ENCODE measurements at places on chromosomes 6 and 20.

DNA sequence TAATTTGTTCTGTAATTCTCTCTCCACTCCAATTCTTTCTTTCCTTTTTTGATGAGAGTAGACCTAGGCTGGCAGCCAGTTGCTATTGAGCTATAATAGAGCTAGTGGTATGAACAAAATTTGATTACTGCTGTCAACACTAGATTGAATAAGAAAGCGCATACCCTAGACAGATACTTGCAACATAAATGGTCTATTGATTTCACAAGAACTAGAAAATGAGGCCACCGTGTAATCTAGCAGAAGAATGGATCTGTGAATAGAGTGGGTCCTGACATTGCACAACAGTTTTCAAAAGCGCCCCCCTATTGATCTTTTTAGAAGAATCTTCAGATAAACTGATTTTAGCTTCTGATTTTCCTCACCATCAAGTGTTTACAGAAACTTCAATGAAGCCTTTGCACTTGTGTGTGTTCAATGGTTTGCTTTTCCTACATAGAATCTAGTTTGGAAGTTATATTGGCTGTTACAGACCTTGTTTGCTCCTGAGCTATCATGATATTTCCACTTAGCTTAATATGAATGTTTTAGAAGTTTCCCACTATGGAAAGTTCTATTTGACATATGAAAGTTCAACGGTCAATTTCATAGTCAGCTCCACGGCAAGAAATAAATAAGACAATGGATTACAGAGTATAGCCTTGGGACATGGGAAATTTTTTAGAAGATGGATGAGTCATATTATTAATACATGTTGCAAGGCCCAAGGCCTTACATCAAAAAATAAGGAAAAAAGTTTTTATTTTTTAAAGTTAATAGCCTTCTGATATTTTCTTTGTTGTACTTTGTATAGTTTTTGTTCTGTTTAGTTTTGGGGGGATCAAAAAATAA lies 55.6 kb downstream of the UTRN start:
- DNase-seq: no peak

- DNase-seq: no peak
Measured at GRCh38 chr6:145116591-145117178, 618.6 kb downstream of the EPM2A start.

GRCh38 chr6:111989743-111990142 lies 64.2 kb upstream of the CCN6 start:
- peak; percentile 45 for DNase-seq

DNA sequence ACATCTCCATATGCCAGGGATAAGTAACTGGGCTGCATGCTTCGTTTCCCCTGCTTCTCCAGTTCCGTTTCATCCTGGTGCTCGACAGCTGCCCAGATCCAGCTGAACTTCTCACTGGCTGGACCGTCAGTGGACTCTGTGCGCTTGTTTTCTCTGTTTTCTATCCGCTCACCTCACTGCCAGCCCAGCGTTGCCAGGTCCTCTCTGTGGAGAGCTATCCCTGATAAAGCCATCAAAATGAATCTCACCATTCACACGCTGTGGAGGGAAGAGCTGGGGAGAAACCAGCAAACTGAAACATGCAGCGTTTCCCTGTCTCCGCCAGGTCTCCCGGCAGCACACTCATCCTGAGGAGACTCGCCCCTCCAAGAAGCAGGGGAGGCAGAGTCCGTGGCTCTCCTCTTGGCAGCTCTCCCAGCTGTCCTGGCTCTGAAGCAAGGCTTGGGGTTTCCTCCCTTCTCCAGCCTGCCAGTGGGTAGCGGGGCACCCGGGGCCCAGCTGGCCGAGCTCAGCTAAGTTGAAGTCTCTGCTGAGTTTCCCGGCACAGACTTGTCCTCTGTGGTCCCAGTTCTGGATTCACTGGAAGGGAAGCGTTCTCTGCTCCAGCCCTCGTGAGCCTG lies 160.9 kb downstream of the DTNBP1 start:
- no peak for DNase-seq

GRCh38 chr6:144094731-144095133 lies 641 bp downstream of the SF3B5 start:
- peak; percentile 6 for DNase-seq

GRCh38 chr6:98041921-98042320 lies 758.9 kb upstream of the MMS22L start:
- no peak for DNase-seq

DNA sequence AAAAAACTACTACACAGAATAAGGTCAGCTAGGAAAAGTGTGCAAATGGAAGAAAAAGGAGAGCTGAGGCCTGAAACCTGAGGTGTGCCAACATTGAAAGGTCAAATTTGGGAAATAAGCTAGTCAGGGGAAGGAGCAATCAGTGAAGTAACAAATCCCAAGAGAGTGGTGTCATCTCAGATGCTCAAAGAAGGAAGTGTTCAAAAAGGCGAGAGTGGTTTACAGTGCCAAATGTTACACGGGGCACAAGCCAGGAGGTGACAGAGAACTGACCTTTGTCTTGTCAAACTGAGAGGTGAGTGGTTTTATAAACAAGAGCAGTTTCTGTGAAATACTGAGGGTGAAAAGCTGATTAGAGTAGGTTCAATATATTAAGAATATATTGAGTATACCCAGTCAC lies 83.0 kb upstream of the TCF21 start:
- DNase-seq: no peak

- no peak for DNase-seq
Measured at GRCh38 chr6:82033631-82034211, 213.8 kb downstream of the IBTK start.

GRCh38 chr6:119313937-119314884 lies 35.4 kb downstream of the MAN1A1 start:
- DNase-seq: peak; percentile 48

- DNase-seq: peak; percentile 74
Measured at GRCh38 chr6:130872250-130873095, 45.3 kb downstream of the SMLR1 start.

DNA sequence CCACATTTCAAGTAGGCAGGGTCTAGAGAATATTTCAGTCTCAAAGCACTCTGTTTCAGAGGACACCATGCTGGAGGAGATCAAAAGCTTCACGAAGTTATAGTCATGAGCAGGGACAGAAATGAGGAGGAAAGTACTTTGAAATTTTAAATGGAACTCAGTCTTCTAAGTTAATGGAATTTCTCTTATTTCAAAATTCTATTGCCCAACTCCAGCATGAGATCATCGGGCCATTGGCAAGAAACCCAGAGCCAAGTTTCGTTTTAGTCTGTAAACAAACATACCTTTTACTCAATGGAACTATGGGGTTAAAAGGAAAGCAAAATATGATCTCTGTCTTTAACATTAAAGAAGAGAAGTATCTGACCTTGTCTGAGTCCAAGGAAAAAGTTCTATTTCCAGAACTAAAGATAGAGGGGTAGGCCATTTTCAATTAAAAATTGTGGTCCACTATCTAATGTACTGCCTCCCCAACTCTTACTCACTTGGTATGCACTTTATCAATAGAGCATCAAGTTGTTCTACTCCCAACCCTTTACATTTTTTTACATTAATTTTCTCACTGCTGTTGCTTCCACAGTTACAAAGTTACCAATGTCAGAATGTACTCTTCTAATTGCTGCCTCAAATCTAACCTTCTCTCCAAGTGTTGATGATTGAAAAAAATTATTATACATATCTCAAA lies 235.3 kb upstream of the NRSN1 start:
- DNase-seq: no peak

- no peak for DNase-seq
Measured at GRCh38 chr20:63154395-63154794, 61.5 kb downstream of the YTHDF1 start.

- DNase-seq: no peak
Measured at GRCh38 chr6:158033751-158034702, 52.4 kb downstream of the SYNJ2 start.

DNA sequence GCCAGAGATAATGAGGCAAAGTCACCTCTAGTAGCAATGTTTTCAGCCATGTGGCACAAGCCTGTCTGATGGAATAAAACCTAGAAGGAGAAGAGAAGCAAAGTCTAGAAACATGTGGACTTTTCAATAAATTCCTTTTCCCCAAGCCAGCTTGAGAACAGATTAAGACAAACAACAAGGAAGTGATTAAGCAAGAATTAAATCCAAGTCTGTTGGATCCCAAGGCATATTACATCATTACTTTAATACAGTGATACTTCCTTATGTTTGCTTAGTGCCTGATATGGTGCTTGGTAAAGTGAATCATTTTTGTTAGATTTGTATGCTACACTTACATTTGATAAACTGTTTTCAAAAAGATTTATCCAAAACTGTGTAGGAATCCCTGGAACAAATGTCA lies 260.3 kb upstream of the FAM83B start:
- no peak for DNase-seq

DNA sequence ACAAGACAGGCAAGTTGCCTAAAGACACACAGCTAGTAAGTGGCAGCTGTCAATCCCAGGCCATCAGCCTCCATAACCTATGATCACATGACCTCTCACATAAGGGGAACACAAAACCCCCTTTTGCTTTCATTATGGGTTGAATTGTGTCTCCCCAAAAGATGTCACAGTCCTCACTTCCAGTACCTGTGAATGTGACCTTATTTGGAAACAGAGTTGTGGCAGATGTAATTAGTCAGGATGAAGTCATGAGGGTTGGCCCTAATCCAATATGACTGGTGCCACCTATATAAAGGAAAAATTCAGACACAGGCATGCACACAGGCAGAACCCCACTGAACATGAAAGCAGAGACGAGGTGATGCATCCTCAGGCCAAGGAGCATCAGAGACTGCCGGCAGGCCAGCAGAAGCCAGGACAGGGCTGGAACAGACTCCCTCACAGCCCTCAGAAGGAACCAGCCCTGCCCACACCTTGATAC lies 33.6 kb downstream of the GFOD1 start:
- peak; percentile 61 for DNase-seq

DNA sequence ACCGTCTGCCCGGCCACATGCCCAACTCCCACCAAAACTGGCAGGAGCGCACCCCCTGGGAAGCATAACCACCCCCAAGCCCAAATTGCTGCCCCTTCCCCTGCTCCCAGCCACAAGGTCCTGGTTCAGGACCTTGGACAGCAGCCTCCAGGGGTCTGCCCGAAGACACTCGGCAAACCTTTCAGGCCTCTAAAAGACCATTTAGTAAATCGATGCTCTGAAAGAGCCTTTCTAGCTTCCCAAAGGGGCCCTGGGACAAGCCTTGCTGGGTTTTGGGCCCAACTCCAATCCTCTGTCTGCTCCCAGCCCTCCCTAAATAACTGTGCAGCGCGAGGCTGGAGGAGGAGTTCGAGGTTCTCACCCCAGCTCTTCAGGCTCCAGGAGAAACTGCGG lies 30.5 kb downstream of the GRM4 start:
- no peak for DNase-seq

- DNase-seq: no peak
Measured at GRCh38 chr20:36573798-36574365, 485 bp downstream of the TGIF2 start.

DNA sequence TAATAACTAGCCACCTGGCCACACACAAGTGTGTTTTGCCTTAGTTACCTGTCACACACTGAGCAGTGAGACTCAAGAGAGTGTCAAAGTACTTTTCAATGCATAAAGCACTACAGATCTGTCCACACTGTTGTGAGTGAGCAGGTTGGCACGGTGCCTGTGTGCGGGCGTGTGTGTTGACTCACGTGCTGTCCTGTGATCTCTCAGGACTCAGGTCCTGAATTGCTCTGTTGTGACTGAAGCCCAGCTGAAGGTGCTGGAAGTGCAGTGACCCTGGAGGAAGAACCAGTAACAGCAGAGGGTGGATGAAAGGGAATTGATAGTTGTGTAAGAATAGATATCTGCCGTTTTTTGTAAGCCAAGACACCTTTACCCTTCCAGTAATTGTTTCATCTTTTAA lies 18.3 kb downstream of the SLC16A10 start:
- DNase-seq: no peak

- DNase-seq: no peak
Measured at GRCh38 chr6:117075218-117075617, 190.1 kb upstream of the VGLL2 start.

- DNase-seq: peak; percentile 31
Measured at GRCh38 chr6:135299256-135299655, 118.1 kb downstream of the MYB start.

GRCh38 chr6:157383471-157383870 lies 2.5 kb downstream of the ZDHHC14 start:
- DNase-seq: no peak

GRCh38 chr6:26053992-26054780 lies 33.0 kb upstream of the HFE start:
- DNase-seq: peak; percentile 40

DNA sequence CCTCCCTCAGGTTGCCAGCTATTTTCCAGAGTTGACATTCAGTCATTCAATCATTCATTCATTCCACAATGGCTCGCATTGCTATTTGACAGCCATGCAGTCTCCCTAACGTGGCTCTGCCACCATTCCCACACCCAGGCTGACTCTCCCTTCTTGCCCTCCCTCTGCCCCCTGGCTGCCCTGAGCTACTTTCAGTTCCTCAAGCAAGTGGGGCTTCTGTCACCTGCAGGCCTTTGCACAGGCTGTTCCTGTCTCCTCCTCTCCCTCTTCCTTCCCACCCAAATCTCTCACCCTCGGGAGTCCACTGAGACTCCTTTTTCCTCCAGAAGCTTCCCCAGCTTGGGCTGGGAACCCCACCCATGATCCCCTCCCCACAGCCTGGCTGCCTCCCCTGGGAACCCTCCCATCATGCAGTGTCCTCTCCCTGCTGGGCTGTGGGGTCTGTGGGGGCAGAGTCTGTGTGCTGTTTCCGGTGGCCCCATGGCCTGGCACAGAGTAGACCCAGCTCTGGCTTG lies 2.6 kb downstream of the PACSIN1 start:
- DNase-seq: no peak

DNA sequence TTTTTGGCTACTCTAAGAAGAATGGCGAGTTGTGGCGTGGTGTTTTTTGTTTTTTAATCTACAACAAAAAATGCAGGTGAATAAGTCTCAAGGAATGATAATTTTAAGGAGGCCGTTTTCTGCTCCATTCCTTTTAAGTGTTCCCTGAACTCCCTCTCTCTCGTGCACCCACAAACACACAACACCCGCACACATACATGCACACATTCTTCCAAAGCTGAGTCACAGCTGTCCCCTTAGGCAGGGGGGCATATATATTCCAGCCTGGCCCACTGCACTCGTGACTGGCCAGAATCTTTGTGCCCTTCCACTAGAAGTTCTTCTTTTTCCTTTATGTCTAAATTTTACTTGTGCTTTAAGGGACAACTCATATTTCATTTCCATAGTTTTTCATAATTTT lies 405.7 kb downstream of the LMBRD1 start:
- DNase-seq: no peak

GRCh38 chr6:15132854-15133670 lies 112.8 kb upstream of the JARID2 start:
- peak; percentile 50 for DNase-seq

- DNase-seq: no peak
Measured at GRCh38 chr20:59665656-59666555, 61.6 kb downstream of the PHACTR3 start.

GRCh38 chr20:47304287-47304686 lies 52.2 kb downstream of the ZMYND8 start:
- no peak for DNase-seq

DNA sequence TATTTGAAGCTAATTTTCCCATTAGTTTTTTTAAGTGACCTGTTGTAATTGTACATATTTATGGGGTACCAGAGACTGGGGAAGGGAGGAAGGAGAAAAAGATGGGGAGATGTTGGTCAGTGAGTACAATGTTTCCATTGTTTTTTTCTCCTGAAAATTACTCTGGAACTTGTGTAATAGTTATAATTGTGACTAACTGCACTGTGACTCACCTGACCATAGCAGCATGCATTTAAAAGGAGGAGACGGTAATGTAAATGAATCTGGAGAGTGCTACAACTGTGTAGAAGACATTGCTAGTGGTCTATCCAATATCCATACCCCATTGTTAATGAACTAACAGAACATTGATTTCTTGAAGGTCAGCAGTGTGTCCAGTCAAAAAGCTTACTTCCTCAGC lies 133.4 kb downstream of the RFPL4B start:
- no peak for DNase-seq
